ENCODE measurements at places on chromosomes 6 and 20. TPM values are rescaled to one million over a fixed set of nuclear protein-coding genes. Genes with fewer than 3 reads are reported as not detected.

C20orf204 gene
- 0.74 TPM for total RNA-seq

PACSIN1 gene
- total RNA-seq: not detected

RSPH9 gene
- total RNA-seq: 0.23 TPM

SYNGAP1 gene
- total RNA-seq: 3.5 TPM

ADAM33 gene
- 0.79 TPM for total RNA-seq

CALHM6 gene
- 2.4 TPM for total RNA-seq

RGS17 gene
- 3.3 TPM for total RNA-seq

SLC2A10 gene
- total RNA-seq: 11.5 TPM

THBD gene
- total RNA-seq: 44.2 TPM

COL9A3 gene
- total RNA-seq: 2.6 TPM

ZBTB46 gene
- 0.93 TPM for total RNA-seq

All from airway epithelial cell (primary cell).